ENCODE measurements at places on chromosomes 11 and 22. TPM values are rescaled to one million over a fixed set of nuclear protein-coding genes. Genes with fewer than 3 reads are reported as not detected.

The CD151 gene
- total RNA-seq = 42.2 TPM

The MUC5AC gene
- total RNA-seq = not detected

The BRSK2 gene
- 0.51 TPM for total RNA-seq

The SEC14L2 gene
- 15.3 TPM for total RNA-seq

The JAML gene
- 272 TPM for total RNA-seq

The C22orf23 gene
- 0.30 TPM for total RNA-seq

The PARVB gene
- total RNA-seq = 28.4 TPM

The PDGFB gene
- total RNA-seq = 2.9 TPM

The ANO3 gene
- not detected for total RNA-seq

The TESMIN gene
- 10.6 TPM for total RNA-seq

The PHETA2 gene
- total RNA-seq = 2.4 TPM

GRCh38 chr11:39177678-39178077 is 2281.8 kb downstream of the LRRC4C start:
- DNase-seq = no peak
- H3K27ac ChIP-seq = no peak overlapping the region
- H3K27me3 ChIP-seq = no peaks in the 10 kb centered on the region
- H3K36me3 ChIP-seq = no peaks in the 10 kb centered on the region

GRCh38 chr11:120682866-120683265 is 171.3 kb downstream of the GRIK4 start:
- H3K36me3 ChIP-seq = no peaks in the 10 kb centered on the region
- H3K4me1 ChIP-seq = no peaks in the 10 kb centered on the region
- H3K27me3 ChIP-seq = peaks cover 40% of the 10 kb centered on the region
- H3K27ac ChIP-seq = no peak overlapping the region
- no peak for DNase-seq

DNA sequence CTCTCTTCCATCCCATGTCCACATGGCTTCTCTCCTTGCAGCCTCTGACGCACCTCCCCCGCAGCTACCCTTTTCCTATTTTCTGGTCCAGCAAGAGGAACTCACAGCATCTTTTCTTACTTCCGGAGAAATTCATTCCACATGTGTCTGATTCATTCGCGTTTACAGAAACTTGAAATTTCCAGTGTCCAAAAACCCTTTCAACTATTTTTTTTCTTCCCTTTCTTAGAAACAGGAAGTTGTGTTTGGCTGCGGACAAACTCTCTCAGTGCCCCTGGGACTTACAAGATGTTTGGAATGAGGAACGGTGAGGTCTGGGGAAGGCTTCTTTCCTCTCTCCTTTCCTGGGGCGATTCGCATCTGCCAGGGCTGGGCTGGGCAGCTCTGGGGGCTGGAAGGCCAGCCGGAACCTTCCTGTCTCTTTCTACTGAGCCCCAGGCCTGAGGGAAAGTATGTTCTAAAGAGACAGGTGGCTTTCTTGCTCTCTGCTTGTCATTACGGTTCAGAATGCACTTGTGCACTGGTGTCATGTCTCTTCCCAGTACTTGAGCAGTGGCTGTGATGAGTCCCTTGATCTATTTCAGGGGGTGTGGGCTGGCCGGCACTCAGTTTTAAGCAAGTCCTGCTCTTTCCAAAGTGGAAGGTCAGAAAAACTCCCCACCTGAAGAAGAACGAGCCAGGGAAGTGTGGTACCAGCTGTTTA is 27.5 kb downstream of the ADAMTS8 start:
- no peak for DNase-seq
- no peak overlapping the region for H3K27ac ChIP-seq
- H3K36me3 ChIP-seq = no peaks in the 10 kb centered on the region
- H3K27me3 ChIP-seq = peaks cover 30% of the 10 kb centered on the region

DNA sequence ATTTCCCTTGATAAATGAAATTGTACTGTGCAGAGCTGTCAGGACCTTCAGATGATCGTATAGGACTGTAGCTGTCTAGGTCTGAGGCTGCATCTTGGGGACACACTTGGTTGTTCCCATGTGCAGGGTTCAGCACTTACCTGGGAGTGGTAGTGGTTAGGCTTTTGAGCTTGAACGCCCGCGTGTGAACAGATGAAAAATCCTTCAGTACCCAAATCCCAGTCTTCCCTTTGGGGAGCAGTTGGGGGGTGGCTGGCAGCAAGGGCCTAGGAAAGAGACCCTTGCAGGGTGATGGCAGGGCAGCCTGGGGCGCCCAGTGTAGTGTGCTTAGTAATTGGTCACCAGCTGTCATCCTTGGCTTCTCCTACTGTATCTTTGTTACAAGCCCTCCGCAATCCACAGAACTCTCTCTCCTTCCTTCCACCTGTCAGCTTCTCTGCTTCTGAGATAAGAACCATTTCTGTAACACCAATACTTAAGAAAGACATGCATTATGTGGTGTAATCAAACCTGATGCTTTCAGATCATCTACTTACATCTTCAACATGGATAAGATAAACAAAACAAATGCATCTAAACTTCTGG is 64.6 kb downstream of the MORC2 start:
- no peak overlapping the region for H3K27ac ChIP-seq
- no peaks in the 10 kb centered on the region for H3K27me3 ChIP-seq
- peaks cover 11% of the 10 kb centered on the region for H3K36me3 ChIP-seq
- no peak for DNase-seq
- no peak overlapping the region for H3K4me3 ChIP-seq

- H3K4me1 ChIP-seq = no peaks in the 10 kb centered on the region
- H3K27me3 ChIP-seq = no peaks in the 10 kb centered on the region
- no peaks in the 10 kb centered on the region for H3K36me3 ChIP-seq
- no peak within 1 kb of the TSS for H3K27ac ChIP-seq
- no peak for DNase-seq
These were observed at the start of gene OR51T1 for GRCh38 chr11:4881860-4882500. Gene OR51T1, plus strand, starts transcription at chr11:4881900. Its CDS starts 0 bp downstream, at chr11:4881900.

DNA sequence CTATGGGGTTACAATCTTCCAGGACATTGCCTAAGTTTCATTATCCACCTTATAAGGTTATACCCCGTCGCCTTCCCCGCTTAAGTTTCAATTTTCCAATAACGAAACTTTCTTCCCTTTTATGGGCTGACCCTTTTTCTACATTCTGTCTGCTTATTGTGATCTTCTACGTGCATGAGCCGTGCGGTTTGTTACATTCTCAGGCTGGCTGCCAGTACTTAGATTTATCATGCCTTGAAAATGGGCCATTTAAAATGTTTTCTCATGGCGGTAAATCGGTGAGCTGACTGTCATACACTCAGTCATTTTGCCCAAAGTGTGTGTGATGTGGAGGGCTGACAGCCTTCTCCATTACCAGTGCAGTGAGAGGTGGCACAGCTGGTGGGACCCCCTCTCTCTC is 23.3 kb downstream of the DGCR6L start:
- DNase-seq = no peak
- H3K36me3 ChIP-seq = no peaks in the 10 kb centered on the region
- no peak overlapping the region for H3K27ac ChIP-seq
- H3K27me3 ChIP-seq = peaks cover 18% of the 10 kb centered on the region
- H3K4me3 ChIP-seq = no peak overlapping the region
- H3K4me1 ChIP-seq = peaks cover 5% of the 10 kb centered on the region

- H3K4me1 ChIP-seq = no peaks in the 10 kb centered on the region
- H3K27ac ChIP-seq = no peak overlapping the region
- H3K27me3 ChIP-seq = no peaks in the 10 kb centered on the region
- no peaks in the 10 kb centered on the region for H3K36me3 ChIP-seq
These were observed 9.9 kb downstream of the SYNGR1 start for GRCh38 chr22:39359659-39360195.

DNA sequence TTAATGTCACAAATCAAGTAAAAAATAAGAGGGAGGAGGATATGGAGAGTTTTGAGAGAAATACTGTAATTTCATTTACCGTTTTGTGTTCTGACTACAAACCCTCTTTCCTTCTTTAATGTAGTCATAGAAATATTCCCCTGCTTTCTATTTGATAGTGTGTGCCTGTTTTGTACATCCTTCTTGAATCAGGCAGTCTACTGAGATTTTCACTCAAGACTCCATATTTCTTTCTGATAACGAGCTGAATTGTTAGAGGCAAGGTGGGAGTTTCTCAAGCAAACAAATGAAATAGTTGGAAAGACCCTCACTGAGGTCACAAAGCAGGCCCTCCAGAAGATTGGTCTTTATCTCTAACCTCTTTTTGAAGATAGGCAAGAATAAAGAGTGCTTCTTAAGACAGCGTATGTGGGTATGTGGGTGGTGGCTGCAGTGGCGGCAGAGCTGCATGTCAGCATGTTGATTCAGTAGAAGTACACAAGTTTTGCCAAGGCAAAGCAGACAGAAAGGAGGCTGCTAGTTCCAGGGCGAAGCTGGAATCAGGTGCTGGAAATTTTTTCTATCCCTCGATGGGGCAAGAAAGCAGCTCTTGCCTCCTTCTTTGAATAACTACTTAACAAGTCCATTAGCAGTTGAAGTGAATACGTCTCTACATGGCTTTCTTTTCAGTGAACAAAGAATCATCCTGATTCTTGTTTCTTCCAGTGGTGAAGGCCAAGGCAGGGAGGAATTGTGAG is 164.2 kb downstream of the FAM76B start:
- peak overlapping the region; percentile 48 for H3K4me3 ChIP-seq
- peak overlapping the region; percentile 71 for H3K27ac ChIP-seq
- no peaks in the 10 kb centered on the region for H3K27me3 ChIP-seq
- H3K36me3 ChIP-seq = peaks cover 3% of the 10 kb centered on the region
- DNase-seq = no peak

DNA sequence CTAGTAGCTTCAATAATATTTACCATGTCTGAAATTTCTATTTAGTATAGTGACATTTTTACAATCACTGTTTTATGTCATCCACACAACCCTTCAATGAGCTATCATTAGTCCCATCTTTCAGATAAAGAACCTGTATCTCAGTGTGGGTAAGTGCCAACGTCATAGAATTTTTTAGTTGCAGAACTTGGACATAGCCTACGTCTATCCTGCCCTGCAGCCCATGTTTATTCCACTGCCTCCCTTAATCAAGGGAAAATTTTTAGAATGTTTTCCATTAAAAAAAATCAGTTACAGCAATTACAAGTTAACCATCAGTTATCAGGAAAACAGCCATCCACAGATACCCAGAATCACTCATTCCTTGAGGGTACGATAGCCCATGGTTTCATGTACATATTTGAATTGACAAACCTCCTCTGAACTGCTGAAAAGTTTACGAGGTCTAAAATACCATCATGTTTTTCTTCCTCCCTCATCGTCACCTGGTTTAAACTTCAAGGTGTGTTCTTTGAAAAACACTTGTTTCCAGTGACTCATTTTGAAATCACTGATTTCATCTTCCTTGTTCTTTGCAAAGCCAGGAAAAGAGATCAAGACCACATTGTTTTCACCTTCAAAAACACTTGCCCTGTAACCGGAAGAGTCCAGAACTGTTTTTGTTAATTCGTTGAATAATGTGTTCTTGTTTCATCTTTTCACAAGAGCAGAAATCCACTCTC is 100.9 kb downstream of the FAM76B start:
- no peak for DNase-seq
- H3K27ac ChIP-seq = no peak overlapping the region
- H3K4me1 ChIP-seq = peaks cover 32% of the 10 kb centered on the region

GRCh38 chr11:107669893-107670601 is 41.8 kb downstream of the SLN start:
- H3K4me1 ChIP-seq = no peaks in the 10 kb centered on the region
- peaks cover 19% of the 10 kb centered on the region for H3K27me3 ChIP-seq
- H3K36me3 ChIP-seq = no peaks in the 10 kb centered on the region
- DNase-seq = no peak
- H3K4me3 ChIP-seq = no peak overlapping the region

DNA sequence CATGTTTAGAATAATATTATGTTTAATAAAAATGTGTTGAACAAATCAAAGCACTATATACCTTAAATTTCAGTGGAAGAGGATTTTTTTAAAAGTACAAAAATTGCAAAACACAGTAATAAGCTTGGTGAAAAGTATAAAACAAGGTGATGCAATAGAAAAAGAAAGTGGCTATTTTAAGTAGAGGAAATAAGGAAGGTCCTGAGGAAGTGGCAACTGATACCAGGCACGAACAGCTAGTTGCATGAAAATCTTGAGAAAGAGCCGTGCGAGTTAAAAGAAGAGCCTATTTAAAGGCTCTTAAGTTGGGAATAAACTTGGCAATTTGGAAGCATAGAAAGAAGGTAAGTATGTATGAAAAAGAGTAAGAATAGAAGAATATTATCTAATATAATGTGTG is 1679.3 kb downstream of the LRRC4C start:
- H3K4me3 ChIP-seq = no peak overlapping the region
- no peaks in the 10 kb centered on the region for H3K4me1 ChIP-seq
- no peak for DNase-seq
- no peak overlapping the region for H3K27ac ChIP-seq
- no peaks in the 10 kb centered on the region for H3K27me3 ChIP-seq

GRCh38 chr22:17430412-17430811 is 61.2 kb downstream of the CECR2 start:
- no peak overlapping the region for H3K4me3 ChIP-seq
- peaks cover 20% of the 10 kb centered on the region for H3K27me3 ChIP-seq
- peaks cover 10% of the 10 kb centered on the region for H3K4me1 ChIP-seq
- H3K27ac ChIP-seq = no peak overlapping the region

DNA sequence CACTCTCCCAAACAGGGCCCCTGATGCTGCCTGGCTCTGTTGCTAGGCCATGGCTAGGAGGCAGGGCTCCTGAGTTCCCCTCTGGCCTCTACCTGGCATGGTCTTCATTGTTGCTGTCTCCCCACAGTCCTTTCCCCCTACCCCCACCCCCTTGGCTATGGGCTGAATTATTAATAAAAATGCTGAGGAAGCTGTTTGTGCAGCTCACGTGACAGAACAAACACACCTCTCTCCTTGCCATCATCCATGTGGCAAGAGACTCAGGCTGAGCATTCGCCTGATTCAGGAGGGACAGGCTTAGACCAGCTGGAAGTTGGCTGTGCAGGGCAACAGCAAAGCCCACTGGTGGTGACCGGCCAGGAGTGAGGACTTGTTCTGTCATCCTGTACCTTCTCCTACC is 4.2 kb upstream of the SYT7 start:
- no peak overlapping the region for H3K4me3 ChIP-seq
- no peak for DNase-seq
- H3K36me3 ChIP-seq = no peaks in the 10 kb centered on the region
- peaks cover 17% of the 10 kb centered on the region for H3K4me1 ChIP-seq
- no peak overlapping the region for H3K27ac ChIP-seq
- H3K27me3 ChIP-seq = peaks cover 41% of the 10 kb centered on the region

- no peak overlapping the region for H3K4me3 ChIP-seq
- no peak for DNase-seq
- H3K27me3 ChIP-seq = no peaks in the 10 kb centered on the region
These were observed 24.1 kb downstream of the PTDSS2 start for GRCh38 chr11:473962-474785.

DNA sequence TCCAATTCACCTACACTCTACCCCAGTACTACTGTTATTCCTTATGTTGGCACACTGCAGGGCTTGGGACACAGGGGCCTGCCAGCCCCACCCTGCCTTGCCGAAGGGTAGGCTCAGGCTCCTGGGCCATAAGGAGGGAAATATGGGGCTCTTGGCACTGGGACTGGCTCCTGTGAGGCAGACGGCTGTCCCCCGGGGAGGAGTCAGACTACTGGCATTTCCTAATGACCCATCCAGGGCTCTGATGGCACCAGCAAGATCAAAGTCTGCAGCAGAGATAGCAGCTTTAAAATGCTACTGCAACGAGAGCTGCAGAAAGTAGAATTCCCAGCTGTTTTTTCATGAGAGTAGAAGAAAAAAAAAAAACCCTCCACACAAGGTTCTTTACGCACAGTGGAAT is 42.2 kb upstream of the CYP2D6 start:
- H3K36me3 ChIP-seq = peaks cover 10% of the 10 kb centered on the region
- H3K4me3 ChIP-seq = no peak overlapping the region

Measured in activated T-cell treated with anti-CD3 and anti-CD28 coated beads, Interleukin-2, amount 50 U/mL, for 72 hours (primary cell).